ENCODE measurements at places on chromosomes 3 and 15.
A peak's percentile ranks its signal among the peaks of the same experiment; 100 is the strongest.

- DNase-seq, result no peak
These were observed 124.9 kb downstream of the IGSF11 start for GRCh38 chr3:118909763-118910162.

GRCh38 chr15:43370310-43370974 is 401 bp downstream of the ZSCAN29 start:
- no peak for DNase-seq

GRCh38 chr3:180881065-180881801 is 31.2 kb upstream of the FXR1 start:
- DNase-seq, result no peak

DNA sequence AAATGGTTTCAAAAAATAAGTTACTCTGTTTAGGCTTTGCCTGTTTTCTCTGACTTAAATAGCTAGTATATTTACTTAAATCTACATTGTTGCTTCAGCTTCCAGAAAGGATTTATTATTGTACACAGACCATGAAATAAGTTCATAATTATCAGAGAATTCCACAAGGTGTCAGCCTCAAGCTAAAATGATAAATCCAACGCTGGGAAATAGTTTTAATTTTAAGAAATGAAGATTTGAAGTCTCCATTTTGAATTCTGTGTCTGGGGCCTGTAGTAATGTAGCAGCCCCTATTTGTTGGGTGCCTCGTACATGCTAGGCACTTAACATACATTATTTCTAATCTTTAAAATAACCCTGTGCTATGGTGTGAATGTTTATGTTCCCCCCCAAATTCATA is 92.6 kb upstream of the KCNMB2 start:
- no peak for DNase-seq

DNA sequence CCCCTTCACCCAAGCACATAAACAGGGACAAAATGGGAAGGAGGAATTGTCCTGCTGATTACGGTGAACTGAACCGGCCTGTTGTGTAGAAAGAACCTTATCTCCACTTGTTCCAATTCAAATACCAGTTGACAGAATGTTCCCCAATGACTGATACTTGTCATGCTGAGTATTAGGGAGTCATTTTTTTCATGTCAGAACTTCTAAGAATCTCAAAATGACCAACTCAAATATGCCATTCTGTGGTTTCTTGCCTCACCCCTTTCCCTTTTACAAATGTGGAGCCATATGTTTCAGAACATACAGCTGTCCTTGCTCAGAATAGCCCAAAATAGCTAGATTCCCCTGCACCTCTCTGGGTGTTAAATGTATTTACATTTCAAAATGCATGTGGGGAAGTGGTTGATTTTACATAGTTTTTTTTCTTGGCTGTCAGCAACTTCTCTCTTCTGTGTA is 405.9 kb upstream of the TBL1XR1 start:
- peak; percentile 16 for DNase-seq

GRCh38 chr3:111675846-111676210 is 80.7 kb upstream of the ZBED2 start:
- no peak for DNase-seq

DNA sequence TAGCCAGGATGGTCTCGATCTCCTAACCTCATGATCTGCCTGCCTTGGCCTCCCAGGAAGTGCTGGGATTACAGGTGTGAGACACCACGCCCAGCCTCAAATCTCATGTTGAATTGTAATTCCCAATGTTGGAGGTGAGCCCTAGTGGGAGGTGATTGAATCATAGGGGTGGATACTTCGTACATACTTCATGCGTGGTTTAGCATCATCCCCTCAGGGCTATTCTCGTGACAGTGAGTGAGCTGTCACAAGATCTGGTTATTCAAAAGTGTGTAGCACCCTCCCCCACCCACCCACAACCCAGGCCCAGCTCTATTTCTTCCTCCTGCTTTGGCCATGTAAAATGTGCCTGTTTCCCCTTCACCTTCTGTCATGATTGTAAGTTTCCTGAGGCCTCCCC is 236.9 kb upstream of the IL12A start:
- no peak for DNase-seq

DNA sequence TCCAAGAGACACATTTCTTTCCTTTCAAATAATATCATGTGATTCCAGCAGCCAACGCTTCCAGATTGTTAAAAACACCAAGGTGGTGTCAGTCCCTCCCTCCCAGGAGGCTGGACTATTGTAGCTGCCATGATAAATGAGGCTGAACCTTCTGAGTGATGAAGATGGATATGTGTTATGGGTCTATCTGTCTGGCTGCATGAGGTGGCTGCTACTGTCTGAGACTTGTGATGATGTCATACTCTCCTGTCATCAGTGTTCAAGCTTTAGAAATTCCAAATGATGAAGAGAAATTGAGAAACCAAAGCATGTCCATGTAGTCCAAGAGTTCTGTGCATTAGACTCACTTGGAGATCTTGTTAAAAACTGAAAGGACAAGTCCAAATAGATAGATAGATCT is 683.0 kb downstream of the NTRK3 start:
- DNase-seq, result no peak

GRCh38 chr3:150912501-150912900 is 7.3 kb upstream of the MINDY4B start:
- DNase-seq, result no peak

- DNase-seq, result no peak
These were observed 18.7 kb upstream of the ZXDC start for GRCh38 chr3:126494204-126494969.

DNA sequence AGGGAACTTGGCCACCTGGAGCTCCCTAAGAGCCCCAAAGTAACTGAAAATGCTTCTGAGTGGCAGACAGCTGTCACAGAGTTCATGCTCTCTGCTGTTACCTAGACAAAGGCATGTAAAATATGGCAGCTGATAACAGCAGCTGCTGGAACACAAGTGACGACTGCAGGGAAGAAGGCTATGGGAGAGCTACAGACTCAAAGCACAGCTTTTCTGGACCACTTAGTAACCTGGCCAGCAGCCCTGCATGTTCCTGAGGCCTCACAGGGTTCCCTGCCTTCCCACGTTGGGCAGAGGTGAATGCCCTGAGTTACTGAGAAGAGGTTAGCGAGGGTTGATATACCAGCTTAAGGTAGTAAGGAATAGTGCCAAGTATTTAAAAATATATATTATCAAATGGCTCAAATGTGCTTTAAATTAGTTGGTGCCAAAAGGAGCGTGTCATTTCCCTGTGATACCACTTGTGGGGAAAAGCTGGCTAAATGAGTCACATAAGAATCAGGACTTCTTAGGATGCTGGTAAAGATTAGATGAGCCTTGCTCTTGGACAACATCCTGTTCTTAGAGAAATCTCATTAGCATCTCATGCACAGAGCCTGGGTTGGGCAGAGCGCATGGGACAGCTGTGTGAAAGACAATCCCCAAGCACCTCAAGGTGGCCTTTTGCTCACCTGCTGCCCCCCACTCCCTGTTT is 76.4 kb upstream of the SCN5A start:
- no peak for DNase-seq

DNA sequence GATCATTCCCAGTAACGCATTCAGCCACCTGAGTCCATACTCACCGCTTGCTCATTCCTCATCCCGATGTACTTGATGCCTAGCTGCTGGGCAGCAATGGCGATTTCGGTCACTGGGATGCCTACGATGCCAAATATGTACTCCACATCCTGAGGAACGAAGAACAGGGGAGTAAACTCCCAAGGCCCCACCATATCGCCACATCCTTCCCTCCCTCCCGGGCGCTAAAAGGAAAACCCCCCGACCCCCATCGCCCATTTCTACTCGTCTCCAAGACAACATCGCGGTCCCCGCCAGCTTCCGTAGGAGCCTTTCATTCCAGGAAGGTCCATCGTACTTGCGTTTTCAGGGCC is 347 bp downstream of the HACL1 start:
- DNase-seq, result no peak

GRCh38 chr3:49460956-49461355 is 9.1 kb upstream of the DAG1 start:
- no peak for DNase-seq

DNA sequence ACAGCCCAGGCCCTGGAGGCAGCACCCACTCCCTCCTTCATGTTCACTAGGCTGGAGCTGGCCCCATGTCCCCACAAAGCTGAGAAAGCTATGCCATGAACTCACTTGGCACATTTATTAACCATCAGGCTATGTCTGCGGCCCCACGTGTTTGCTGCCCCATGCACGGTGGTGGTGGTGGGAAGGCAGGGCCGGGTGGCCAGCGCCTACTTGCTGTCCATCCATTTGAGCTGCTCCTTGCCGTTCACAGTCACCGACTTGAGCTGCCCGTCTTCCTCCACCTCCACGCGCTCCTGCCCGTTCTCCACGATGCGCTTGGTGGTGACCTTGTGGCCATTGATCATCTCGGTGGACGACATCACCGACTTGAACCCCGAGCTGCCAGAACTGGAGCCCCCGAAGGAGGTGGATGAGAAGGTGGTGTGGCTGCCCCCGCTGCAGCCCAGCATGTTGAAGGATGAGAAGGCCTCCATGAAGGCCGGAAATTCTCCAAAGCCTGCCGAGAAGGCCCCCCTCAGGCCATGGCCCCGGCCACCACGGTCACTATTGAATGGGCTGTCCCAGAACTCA is 4.3 kb downstream of the DNAJB8 start:
- no peak for DNase-seq

GRCh38 chr15:89462198-89462912 is 34.0 kb downstream of the RHCG start:
- DNase-seq, result no peak

DNA sequence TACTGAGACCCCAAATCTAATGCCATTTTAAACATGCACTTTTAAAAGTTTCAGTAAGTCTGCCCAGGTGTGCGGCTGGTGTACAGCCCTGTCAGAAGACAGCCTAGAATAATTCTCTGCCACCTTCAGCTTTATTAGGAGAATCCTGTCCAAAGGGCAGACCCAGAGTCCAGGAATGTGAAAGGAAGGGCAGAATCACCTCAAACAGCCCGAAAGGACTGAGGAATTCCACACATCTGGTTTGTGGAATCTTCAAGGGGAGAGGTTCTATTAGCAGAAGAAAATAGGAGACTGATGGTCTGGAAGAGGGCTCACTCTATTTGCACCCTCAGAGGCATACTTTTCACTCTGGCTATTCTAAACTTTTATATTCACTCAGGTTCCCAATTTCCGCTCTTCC is 46.6 kb downstream of the TYRO3 start:
- no peak for DNase-seq

DNA sequence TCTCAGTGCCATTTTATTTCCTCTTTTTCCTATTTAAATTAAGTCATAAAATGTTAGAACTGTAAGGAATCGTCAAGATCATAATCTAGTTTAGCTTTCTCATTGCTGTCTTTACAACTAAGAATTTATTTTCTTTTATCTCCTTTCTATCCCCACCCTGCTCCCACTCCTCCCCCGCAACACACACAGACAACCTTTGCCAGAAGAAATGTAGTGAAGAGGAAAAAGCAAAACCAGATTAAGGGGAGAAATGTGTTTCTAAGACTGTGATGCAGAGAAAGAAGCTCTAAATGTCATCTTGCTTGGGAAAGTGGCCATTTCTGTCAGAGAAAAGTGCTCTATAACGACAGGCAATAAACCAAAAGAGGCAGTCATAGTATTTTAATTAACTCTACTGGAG is 78.3 kb upstream of the MLF1 start:
- no peak for DNase-seq

GRCh38 chr3:28980631-28981030 is 300.2 kb upstream of the RBMS3 start:
- DNase-seq, result no peak

GRCh38 chr3:155270485-155271342 is 22.8 kb downstream of the STRIT1 start:
- DNase-seq, result no peak

DNA sequence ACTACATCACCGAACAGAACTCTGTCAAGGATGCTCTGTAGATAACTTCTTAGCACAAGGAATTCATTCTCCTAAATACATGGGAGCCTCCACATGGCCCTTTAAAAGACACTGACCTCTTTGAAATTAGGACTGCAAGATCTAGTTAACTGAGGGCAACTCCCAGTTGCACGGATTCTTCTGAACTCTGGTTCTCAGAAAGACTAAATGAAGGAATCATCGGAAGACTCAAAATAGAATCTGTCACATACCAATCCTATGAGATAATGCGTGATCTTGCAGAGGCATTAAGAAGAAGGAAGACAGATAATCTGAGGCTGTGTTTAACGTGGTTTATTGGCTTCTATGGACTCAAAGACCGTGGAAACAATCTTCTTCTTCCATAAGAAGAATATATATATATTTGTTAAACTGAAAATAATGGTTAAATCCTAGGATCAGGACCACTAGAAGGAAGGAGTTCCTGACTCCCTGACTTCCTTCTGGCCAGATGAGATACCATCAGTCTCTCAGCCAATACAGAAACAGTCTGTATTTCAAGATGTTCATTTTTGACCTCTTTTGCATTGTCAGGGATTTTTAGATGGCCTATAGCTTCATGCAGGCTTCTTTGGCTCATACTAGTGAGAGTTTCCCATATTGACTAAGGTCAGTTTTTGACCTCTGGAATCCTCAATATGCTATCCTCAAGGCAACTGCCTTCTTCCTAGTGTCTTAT is 33.9 kb upstream of the TBC1D23 start:
- DNase-seq, result no peak

DNA sequence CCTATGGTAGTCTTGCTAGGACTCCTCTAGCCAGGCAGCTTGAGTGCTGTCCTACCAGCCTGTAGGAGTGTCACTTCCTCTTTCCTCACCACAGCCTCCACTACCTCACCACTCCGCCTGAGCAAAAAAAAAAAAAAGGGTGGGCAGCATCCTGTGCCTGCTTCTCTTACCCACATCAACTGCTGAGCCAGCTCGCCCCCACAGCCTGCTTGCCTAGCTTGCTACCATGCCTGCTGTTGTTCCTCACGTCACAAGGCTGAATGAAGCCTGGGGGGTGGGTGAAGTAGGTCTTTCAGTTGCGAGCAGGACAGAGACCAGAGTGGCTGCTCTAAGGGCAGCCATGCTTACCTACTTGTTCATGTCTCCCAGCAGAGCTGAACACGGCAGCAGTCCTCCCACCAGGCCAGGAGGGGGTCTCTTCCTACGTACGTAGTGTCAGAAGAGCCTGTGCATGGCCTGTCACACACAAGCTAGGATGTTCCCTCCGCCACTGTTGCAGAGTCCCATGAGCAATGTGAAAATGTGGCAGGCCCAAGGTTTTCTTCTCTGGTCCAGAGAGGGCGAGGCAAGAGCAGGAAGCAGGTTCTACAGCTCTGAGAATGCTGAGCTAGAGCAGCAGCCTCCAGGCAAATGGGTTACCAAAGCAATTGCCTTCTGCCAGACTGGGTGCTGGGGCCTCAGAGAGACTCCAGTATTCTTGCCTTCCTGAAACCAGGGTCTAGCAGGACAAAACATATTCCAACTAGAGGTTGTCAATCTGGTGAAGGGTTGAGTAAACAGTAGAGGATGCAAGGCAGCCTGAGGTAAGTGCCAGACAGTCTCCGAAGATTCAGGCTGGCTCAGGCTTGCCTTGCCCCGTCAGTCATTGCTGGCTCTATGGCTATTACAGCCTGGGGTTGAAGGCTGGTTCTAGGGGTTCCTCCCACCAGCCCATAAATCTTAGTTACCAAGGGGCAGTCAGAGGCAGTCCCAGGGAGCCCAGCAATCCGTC is 8.1 kb downstream of the PPM1M start:
- peak; percentile 89 for DNase-seq

DNA sequence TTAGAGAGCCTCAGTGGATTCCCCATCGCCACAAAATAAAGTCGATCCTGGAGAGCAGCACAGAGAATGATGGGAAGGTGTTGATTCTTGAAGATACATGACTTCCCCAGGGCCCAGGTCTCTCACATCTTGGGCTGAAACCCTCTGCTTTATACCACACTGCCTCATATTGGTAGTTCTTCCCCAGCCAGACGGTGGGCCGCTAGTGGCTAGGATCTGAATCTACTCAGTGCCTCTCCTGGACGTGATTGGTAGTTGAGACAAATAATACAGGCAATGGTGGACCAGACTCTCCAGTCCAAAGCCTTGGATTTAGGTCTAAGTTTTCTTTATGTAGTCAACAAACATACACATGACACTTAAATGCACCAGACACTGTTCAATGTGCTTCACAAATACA is 49.7 kb downstream of the RAB11A start:
- DNase-seq, result no peak
